ENCODE measurements at places on chromosomes 7 and 10.
A peak's percentile ranks its signal among the peaks of the same experiment; 100 is the strongest.

- H3K4me3 ChIP-seq = no peak overlapping the region
- no peaks in the 10 kb centered on the region for H3K27me3 ChIP-seq
- no peak for DNase-seq
These were observed 12.8 kb upstream of the MMP21 start for GRCh38 chr10:125788156-125789034.

DNA sequence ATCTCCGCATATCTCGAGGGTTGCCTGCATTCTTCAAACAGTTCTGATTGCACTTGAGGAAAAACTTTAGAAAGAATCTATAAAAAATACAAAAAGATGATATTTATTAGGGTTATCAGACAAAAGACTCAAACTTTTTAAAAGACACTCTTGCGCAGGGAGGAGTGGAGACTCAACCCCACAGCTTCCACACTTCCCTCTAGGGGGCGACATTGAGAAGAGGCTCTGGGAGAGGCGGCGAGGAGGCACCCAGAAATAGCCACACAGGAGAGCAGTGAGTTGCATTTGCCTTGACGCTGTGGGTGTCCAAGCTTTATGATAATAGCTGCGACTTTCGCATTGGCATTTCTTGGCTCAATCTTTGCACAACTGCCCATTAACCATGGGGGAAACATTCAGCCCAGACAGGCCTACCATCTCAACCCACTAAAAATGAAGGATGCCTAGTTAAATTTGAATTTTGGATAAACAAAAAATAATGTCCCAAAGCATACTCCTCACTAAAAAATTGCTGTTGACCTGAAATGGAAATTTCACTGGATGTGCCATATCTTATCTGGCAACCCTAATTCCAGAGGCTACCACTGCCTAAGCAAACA lies 86.2 kb downstream of the EBF3 start:
- H3K27ac ChIP-seq = no peak overlapping the region
- peaks cover 34% of the 10 kb centered on the region for H3K27me3 ChIP-seq
- H3K36me3 ChIP-seq = no peaks in the 10 kb centered on the region
- no peak overlapping the region for H3K4me3 ChIP-seq
- H3K4me1 ChIP-seq = no peaks in the 10 kb centered on the region
- DNase-seq = no peak

- no peak for DNase-seq
- H3K36me3 ChIP-seq = no peaks in the 10 kb centered on the region
- no peak overlapping the region for H3K27ac ChIP-seq
- H3K27me3 ChIP-seq = peaks cover 27% of the 10 kb centered on the region
- H3K4me1 ChIP-seq = peaks cover 3% of the 10 kb centered on the region
These were observed 50.8 kb downstream of the CH25H start for GRCh38 chr10:89156161-89156835.

DNA sequence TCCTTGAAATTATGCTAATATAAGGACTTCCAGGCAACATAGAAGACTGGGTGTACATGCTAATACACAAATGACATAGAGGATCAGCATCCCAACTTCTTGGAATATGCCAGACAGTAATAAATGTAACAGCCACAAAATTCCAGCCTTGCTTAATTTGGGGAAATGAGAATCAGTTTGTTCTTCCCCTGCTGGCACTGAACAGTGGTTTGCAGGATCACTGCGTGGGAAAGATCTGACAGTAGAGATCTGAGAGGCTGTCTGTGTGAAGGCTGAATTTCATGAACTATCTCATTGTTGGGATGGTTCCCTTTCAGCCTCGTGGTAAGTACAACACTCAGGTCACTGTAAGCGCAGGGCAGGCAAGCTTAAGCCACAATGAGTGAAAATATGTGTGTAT lies 1078.0 kb downstream of the LRMDA start:
- no peaks in the 10 kb centered on the region for H3K27me3 ChIP-seq
- DNase-seq = no peak
- H3K36me3 ChIP-seq = no peaks in the 10 kb centered on the region
- no peak overlapping the region for H3K4me3 ChIP-seq
- no peaks in the 10 kb centered on the region for H3K4me1 ChIP-seq

- no peak for DNase-seq
- no peaks in the 10 kb centered on the region for H3K27me3 ChIP-seq
- no peak overlapping the region for H3K27ac ChIP-seq
- H3K4me3 ChIP-seq = no peak overlapping the region
- H3K36me3 ChIP-seq = no peaks in the 10 kb centered on the region
These were observed 360.0 kb upstream of the IGFBP3 start for GRCh38 chr7:46281071-46281470.

- DNase-seq = no peak
- no peaks in the 10 kb centered on the region for H3K4me1 ChIP-seq
- H3K36me3 ChIP-seq = peaks cover 3% of the 10 kb centered on the region
- no peak overlapping the region for H3K4me3 ChIP-seq
- H3K27me3 ChIP-seq = peaks cover 43% of the 10 kb centered on the region
These were observed 61.3 kb upstream of the PFKP start for GRCh38 chr10:3006093-3006492.

DNA sequence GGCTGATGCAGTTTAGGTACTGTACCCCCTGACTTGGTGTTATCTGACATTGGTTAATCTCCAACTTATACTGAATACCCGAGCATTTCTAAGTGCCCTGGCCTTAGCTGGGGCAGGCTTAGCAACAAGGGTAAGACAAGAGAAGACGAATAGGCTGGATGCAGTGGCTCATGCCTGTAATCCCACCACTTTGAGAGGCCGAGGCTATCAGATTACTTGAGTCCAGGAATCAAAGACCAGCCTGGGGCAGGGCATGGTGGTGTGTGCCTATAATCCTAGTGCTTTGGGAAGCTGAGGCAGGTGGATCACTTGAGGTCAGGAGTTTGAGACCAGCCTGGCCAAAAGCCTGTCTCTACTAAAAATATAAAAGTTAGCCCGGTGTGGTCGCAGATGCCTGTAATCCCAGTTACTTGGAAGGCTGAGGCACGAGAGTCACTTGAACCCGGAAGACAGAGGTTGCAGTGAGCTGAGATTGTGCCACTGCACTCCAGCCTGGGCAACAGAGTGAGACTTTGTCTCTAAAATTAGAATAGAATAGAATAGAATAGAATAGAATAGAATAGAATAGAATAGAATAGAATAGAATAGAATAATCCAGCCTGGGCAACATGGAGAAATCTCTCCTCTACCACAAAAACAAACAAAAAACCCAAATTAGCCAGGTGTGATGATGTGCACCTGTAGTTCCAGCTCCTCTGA lies 108.9 kb downstream of the BICC1 start:
- no peaks in the 10 kb centered on the region for H3K4me1 ChIP-seq
- H3K27ac ChIP-seq = no peak overlapping the region
- no peak for DNase-seq

DNA sequence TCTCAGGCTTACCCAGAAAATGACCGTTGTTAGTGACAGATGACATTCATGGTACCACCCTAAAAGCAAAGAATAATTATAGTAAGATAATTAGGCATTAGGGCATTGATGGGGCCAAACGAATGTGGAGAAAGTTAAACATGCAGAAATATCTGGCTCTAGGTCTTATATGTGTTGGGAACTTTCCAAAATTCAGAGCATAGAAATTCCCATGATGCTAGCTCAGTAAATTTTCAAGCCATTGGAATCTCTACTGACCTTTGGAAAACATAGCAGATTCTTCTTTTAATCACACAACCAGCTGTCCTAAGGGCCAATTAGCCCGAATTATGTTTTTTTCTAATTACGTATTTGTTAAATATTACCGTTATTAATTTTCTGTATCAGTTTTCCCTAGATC lies 136.1 kb downstream of the CREB5 start:
- no peaks in the 10 kb centered on the region for H3K36me3 ChIP-seq
- no peak for DNase-seq
- no peaks in the 10 kb centered on the region for H3K27me3 ChIP-seq

DNA sequence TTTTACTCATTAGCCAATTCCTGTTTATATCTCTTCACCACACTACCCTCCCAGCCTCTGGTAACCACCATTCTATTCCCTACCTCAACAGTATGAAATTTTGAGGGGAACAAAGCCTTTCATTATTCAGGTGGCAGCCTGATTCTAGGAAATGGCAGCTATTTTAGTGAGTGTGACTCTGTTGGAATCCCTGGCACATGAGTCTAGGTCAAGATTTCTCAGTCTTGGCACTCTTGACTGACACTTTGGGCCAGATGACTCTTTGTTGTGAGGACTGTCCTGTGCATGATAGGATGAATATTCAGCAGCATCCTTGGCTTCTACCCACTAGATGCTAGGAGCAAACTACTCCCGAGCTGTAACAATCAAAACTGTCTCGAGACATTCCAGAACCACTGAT lies 322.8 kb upstream of the PHYHIPL start:
- no peaks in the 10 kb centered on the region for H3K27me3 ChIP-seq
- H3K4me3 ChIP-seq = no peak overlapping the region
- DNase-seq = no peak
- no peak overlapping the region for H3K27ac ChIP-seq

- no peak overlapping the region for H3K4me3 ChIP-seq
- H3K4me1 ChIP-seq = peaks cover 9% of the 10 kb centered on the region
- no peak overlapping the region for H3K27ac ChIP-seq
These were observed 86.0 kb downstream of the FANK1 start for GRCh38 chr10:125982260-125982948.

- H3K4me1 ChIP-seq = peaks cover 19% of the 10 kb centered on the region
- no peaks in the 10 kb centered on the region for H3K36me3 ChIP-seq
- no peak overlapping the region for H3K4me3 ChIP-seq
- peak overlapping the region; percentile 67 for H3K27ac ChIP-seq
These were observed 93.1 kb downstream of the EPC1 start for GRCh38 chr10:32253821-32254220.

GRCh38 chr10:21359202-21359601 lies 166.3 kb downstream of the SKIDA1 start:
- peaks cover 2% of the 10 kb centered on the region for H3K36me3 ChIP-seq
- no peak overlapping the region for H3K27ac ChIP-seq
- no peaks in the 10 kb centered on the region for H3K4me1 ChIP-seq
- no peak for DNase-seq
- peaks cover 6% of the 10 kb centered on the region for H3K27me3 ChIP-seq
- no peak overlapping the region for H3K4me3 ChIP-seq

DNA sequence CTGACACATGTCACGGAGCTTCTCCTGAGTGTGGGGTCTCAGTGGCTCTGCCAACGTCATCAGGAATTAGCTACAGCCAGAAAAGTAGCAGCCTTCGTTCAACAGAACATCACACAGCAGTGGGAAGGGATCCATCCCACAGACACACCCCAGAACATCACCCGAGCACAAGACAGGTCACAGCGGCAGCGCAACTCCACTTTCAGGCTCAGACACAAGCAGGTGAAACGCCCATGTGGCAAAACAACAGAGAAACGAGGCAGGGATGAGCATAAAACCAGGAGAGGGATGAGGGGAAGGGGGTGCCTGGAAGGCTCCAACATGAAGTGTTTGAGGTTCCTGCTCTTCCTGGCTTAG lies 44.8 kb downstream of the CAMK2B start:
- H3K27me3 ChIP-seq = peaks cover 9% of the 10 kb centered on the region
- no peak overlapping the region for H3K4me3 ChIP-seq
- H3K36me3 ChIP-seq = no peaks in the 10 kb centered on the region
- H3K4me1 ChIP-seq = no peaks in the 10 kb centered on the region
- DNase-seq = no peak
- H3K27ac ChIP-seq = no peak overlapping the region

DNA sequence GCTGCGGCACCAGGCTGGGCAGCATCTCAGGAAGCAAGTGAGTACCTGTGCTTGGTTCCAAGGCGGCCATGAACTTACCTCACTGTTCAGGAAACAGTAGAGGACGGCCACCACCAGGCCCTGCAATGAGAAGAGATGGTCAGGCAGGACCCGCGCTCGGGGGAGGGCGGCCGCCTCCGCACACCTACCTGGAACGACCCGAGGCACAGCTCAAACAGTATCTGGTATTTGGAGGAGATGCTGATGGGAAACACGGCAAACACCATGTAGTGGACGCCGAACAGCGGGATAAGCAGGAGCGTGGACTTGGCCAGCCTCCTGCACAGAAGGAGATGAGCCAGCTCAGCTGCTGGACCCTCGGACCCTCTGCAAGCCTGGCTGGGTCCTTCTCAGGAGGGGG lies 112.9 kb downstream of the VIPR2 start:
- peaks cover 59% of the 10 kb centered on the region for H3K27me3 ChIP-seq
- H3K4me3 ChIP-seq = no peak overlapping the region
- H3K4me1 ChIP-seq = peaks cover 5% of the 10 kb centered on the region
- H3K36me3 ChIP-seq = no peaks in the 10 kb centered on the region
- no peak for DNase-seq
- no peak overlapping the region for H3K27ac ChIP-seq

GRCh38 chr10:1116696-1117280 lies 60.6 kb downstream of the WDR37 start:
- DNase-seq = no peak
- H3K36me3 ChIP-seq = peaks cover 11% of the 10 kb centered on the region
- H3K27me3 ChIP-seq = no peaks in the 10 kb centered on the region

DNA sequence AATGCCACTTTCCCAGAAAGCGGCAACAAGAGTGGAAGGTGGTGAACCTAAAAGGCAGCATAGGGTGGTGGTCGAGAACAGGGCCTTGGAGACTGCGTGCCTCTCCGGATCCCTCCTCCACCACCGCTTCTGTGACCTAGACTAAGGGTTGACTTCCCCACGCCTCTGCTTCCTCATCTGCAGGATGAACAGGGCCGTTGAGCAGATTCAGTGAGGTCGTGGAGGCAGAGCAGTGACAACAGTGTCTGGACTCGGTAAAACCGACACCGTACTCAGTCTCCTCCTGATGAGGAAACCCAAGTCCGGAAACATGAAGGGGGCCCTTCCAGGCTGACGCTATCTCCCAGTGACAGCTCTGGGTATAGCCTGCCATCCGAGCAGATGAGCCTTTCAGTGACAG lies 162.6 kb downstream of the CELF2 start:
- no peak overlapping the region for H3K27ac ChIP-seq
- H3K36me3 ChIP-seq = peaks cover 14% of the 10 kb centered on the region
- DNase-seq = peak; percentile 45
- H3K4me3 ChIP-seq = no peak overlapping the region
- H3K27me3 ChIP-seq = no peaks in the 10 kb centered on the region

GRCh38 chr10:104268405-104268712 lies 625 bp upstream of the GSTO2 start:
- peaks cover 6% of the 10 kb centered on the region for H3K36me3 ChIP-seq
- H3K27me3 ChIP-seq = no peaks in the 10 kb centered on the region
- DNase-seq = no peak
- H3K4me1 ChIP-seq = peaks cover 36% of the 10 kb centered on the region

DNA sequence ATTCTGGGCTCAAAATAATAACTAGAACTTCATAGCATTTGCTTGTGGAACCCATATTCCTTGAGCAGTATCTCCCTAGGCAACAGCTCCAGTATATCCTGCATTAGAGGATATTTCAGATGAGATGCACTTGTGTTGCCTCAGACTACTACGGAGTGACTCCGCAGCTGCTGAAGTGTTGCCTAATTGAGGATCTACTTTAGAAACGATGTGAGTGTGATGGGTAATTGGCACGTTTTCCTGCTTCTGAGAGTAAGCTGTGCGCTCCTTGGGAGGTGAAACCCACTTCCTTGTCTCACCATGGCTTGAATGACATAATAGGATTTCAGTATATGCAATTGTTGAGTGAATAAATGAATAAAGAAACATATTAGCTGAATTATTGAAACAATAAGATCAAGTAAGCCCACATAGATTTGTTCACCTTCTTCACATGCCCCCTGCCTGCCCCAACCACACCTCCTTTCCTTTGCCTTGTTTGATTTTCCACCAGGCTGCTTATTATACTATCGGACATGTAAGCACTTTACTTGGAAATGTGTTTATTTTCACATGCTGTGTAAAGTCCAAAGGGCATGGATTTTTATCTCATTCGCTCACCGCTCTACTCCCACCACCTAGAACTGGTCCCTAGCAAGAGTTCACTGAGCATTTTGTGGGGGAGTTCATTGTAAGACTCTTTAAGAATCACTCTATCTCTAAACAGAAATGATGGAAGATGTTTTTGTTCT lies 303.8 kb downstream of the KCNMA1 start:
- H3K36me3 ChIP-seq = no peaks in the 10 kb centered on the region
- no peak for DNase-seq

GRCh38 chr7:138982204-138982623 lies 1.0 kb upstream of the KIAA1549 start:
- DNase-seq = no peak
- peaks cover 18% of the 10 kb centered on the region for H3K4me1 ChIP-seq
- H3K4me3 ChIP-seq = peak overlapping the region; percentile 67
- H3K36me3 ChIP-seq = no peaks in the 10 kb centered on the region

Data from T-helper 17 cell (primary cell).